CD4-positive, alpha-beta T cell (primary cell): ENCODE measurements at places on chromosomes 1 and 21.

GRCh38 chr1:109719337-109719837, 7.3 kb downstream of the GSTM5 start:
- no peak for DNase-seq

DNA sequence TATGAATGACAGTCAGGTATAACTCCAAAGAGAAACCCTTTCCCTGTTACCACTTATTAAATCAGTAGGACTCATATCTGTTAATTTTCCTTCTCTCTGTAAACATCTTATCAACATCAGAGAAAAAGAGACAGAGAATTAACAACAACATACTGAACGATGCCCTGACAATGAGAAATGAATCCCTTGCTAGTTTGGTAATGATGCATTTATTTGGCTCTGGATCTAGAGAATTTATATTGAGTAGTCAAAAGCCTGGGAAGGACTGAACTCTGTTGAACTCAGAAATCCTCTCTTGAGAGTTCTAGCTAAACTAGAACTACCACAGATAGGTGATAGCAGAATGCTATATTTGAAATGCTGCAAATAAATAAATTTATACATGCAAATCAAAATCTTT, 325.6 kb downstream of the DISC1 start:
- DNase-seq: no peak

DNA sequence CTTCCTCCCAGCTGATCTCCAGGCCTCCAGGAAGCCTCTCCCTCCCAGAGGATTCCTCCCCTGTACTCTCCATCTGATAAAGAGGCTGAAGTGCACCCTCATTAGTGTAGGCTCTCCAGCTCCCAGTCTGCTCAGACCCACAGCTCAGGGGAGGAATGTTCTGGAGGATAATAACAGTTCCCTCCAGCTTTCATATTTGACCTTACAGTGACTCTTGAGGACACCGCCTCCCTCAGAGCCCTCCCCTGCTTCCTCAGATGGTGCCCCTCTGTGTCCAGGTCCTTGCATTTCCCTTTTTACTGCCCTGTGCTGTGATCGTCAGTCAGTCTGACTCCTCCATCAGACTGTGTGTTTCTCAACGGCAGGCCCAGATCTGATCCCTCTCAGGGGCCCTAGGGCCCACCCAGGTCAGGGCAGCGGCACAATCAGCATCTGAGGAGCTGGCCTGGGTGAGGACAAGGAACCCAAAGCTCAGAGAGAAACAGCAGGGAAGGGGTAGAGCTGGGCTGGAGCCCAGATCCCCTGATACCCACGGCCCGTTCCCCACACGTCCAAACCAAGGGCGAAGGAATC, 1.1 kb upstream of the SHISAL2A start:
- peak; percentile 27 for DNase-seq

- no peak for DNase-seq
Observed at GRCh38 chr1:53062708-53063591, 937 bp downstream of the PODN start.

- no peak for DNase-seq
Observed at GRCh38 chr1:46401964-46402626, 8.0 kb downstream of the FAAH start.

GRCh38 chr21:26224366-26224765, 53.8 kb upstream of the APP start:
- no peak for DNase-seq

DNA sequence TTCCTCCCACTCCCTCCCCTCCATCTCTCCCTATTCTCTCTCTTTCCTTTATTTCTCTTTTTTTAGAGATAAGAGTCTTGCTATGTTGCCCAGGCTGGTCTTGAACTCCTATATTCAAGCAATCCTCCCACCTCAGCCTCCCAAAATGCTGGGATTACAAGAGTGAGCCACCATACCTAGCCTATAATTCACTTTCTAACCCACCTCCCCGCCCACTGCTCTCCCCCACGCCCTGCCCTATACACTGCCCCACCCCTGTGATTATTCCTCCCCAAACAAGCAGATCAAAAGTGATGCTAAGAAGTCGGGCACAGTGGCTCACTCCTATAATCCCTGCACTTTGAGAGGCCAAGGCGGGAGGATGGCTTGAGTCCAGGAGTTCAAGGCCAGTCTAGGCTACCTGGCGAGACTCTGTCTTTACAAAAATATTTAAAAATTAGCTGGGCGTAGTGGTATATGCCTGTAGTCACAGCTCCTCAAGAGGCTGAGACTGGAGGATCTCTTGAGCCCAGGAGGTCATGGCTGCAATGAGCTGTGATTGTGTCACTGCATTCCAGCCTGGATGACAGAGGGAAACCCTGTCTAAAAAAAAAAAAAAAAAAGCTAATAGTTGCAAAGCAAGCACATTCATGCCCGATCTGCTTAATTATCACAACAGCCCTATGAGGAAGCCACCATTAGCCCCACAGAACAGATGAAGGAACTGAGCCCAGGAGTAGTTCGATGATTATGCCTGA, 12.8 kb upstream of the E2F2 start:
- no peak for DNase-seq

- DNase-seq: no peak
Observed at GRCh38 chr1:11921022-11921421, 5.2 kb downstream of the KIAA2013 start.

GRCh38 chr1:56589369-56589768, 10.0 kb upstream of the PLPP3 start:
- DNase-seq: no peak

DNA sequence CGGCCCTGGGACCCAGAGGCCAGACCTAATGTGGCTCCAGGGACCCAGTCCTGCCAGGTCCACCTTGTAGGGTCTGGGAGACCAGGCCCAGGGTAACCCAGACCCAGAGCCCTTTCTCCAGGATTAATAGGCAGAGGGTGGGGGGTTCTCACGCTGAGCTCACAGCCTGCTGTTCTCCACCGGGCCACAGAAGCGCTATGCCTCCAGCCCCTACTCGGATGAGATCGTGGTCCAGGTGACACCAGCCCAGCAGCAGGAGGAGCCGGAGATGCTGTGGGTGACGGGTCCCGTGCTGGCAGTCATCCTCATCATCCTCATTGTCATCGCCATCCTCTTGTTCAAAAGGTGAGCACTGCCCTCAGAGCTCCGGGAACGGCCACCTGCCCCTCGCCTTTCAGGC, 43.3 kb upstream of the KDM4A start:
- DNase-seq: no peak

DNA sequence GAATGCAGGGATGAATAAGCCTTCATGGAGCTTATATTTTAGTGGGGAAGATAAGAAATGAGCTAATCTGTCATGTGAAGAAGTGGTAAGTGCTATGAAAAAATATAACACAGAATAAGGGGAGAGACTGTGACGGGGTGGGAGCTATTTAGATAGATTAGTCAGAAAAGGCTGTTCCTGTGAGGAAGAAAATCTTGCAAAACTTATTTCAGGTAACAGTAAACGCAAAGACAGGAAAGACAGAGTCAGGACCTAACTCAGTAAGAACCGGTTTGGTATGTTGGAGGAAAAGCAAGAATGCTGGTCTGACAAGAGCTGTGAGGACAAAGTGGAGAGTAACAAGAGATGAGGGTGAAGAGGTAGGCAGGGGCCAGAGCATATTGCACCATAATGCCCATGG, 22.0 kb downstream of the GNAI3 start:
- no peak for DNase-seq
